ENCODE measurements at places on chromosomes 5 and 9.

- DNase-seq: no peak
These were observed 84.6 kb downstream of the USP20 start for GRCh38 chr9:129919841-129920240.

DNA sequence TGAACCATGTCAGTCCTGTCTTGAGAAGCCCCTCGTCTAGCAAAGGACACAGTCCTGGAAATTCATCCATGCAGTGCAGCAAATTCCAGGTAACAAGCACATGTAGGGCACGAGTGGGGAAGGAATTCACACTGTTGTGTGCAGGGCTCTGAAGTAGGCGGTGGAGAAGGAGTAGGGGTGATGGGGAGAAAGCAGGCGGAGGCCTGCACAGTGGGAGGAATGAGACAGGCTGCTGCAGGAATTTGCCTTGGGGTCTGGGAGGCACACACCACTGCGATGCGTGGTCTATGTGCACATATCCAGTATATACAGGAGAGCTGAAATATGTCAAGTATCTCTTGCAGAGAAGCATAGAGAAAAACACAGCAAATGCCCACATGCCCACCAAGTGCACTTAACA, 249.2 kb upstream of the IRX2 start:
- DNase-seq: no peak

- DNase-seq: no peak
These were observed 289.4 kb downstream of the ADAMTS6 start for GRCh38 chr5:65192331-65192730.

DNA sequence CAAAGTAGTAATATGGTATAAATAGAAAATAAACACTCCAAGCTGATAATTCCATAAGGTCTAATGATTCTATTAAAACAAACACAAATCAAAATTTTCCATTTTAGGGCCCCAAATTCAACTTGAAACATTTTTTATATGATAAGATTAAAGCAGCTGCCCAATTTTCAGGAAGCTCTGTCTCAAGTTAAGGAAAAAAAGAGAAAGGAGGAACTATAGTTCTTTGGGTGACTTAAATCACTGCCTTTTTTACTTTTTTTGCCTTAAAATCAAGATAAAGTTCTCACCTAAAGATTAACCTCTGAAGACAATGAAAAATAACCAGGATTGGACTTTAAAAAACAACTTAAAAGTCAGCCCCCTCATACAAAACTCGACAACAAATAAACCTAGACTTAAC, 76.0 kb upstream of the IFNE start:
- DNase-seq: no peak

DNA sequence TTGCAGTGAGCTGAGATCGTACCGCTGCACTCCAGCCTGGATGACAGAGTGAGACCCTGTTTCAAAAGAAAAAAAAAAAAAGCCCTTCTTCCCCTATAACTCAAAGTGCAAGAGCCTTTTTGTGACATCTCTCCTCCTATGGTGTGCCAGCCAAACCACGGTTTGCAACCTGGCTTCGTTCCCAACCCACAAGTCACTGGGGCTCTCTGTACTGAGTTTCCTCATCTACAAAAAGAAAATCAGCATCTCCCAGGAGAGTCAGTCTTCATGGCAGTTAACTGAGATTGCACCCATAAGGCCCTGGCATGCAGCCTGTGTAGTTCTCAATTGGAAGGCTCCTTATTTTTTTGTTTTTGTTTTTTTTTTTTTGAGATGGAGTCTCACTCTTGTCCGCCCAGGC, 14.8 kb downstream of the ODF2 start:
- DNase-seq: no peak

DNA sequence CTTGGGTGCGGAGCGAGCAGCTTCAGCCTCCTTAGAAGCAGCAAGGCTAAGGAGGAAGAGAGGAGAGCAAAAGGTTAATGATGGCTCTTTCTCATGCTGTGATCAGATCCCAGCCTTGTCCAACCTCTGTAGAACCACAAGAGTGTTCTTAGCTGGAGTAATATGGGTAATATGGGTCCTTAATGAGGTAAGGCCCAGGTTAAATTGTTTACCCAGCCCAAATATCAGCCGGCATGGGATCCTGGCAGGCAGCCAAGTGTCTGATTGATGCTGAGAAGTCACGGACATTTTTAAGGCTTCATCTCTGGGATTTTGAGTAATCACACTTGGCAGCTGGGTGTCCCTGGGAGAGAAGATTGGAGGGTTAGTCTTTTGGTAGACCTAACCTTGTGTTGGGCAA, 32.3 kb downstream of the GLRA1 start:
- no peak for DNase-seq

DNA sequence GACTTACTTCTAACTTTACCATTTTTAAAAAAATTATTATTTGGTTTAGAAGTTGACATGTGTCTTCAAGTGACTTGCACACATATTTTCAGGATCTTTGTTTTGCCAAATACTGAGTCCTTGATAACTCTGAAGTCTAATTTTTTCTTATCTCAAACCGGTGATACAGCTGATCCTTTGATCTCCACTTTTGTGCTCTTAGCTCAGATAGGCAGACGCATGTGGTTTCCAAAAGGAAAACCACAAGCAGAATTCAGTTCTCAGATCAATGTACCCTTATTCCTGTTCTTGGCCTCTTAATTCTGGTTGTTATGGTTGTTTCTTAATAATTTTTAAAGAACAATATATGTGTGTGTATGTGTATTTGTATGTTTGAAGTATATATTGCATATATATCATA, 238.3 kb upstream of the EDIL3 start:
- no peak for DNase-seq
